ENCODE measurements at places on chromosomes 13 and 19.

DNA sequence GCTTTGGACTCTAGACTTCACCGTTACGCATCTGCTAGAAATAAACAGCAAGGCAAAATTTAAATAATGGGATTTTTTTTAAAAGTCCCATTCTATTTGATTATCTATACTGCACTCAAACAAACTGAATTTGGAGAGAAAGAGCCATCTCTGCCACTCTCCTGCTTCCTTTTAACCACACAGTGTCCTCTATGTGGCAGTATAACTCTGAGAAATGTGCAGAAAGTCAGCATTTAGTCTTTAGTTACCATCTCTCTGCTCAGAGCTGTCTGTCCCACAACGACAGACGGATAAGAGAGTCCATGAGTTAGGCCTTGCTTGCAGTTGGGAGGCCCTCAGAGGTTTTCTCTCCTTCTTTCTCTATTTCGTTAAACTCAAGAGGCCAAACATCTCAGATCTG is 21.2 kb downstream of the CCNA1 start:
- DNase-seq: peak; percentile 20

GRCh38 chr19:15871570-15871969 is 26.3 kb downstream of the CYP4F2 start:
- peak; percentile 13 for DNase-seq

- no peak for DNase-seq
Observed at GRCh38 chr19:50356691-50357177, 8.7 kb downstream of the NAPSA start.

DNA sequence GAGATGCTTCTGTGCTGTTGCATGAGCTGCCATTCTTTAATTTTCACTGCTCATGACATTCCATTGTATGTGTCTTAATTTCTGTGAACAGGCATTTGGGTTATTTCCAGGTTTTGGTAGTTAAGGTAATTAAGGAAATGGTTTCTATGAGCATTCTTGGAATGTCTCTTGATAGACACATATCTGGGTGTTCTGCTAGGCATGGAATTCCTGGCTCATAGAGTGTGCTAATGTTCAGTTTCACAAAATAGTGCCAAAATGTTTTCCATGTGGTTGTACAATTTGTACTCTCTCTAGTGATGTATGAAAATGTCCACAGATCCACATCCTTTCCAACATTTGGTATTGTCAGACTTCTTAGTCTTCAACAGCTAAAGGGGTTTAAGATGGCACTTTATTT is 680.9 kb upstream of the SGCG start:
- DNase-seq: no peak

DNA sequence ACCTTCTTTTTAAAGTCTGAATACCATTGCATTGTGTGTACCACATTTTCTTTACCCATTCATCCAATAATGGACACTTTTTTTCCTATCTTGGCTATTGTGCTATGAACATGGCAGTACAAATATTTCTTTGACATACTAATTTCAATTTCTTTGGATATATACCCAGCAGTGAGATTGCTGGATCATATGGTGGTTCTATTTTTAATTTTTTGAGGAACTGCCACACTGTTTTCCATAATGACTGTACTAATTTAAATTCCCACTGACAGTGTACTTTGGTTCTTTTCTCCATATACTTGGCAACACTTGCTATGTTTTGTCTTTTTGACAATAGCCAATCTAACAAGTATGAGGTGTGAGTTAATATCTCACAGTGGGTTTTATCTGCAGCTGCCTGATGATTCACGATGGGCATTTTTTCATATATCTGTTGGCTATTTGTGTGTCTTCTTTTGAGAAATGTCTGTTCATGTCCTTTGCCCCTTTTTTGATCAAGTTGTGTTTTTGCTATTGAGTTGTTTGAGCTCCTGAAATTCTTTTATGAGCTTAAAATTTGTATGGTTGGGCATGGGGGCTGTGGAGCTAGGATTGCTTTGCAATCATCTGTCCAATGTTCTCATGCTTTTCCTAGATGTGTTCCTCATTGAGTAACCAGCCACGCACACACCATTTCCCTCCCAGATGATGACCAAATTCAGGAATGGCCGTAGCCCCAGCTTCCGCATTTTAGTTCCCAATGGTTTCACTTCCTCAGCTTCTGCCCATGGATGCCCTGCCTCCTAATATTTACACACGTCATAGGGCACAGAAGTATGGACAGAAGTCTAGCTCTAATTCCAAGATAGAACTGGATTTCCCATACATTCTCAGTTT is 380.0 kb upstream of the SGCG start:
- DNase-seq: peak; percentile 10

GRCh38 chr19:40398417-40399131 is 8.6 kb upstream of the HIPK4 start:
- peak; percentile 85 for DNase-seq

DNA sequence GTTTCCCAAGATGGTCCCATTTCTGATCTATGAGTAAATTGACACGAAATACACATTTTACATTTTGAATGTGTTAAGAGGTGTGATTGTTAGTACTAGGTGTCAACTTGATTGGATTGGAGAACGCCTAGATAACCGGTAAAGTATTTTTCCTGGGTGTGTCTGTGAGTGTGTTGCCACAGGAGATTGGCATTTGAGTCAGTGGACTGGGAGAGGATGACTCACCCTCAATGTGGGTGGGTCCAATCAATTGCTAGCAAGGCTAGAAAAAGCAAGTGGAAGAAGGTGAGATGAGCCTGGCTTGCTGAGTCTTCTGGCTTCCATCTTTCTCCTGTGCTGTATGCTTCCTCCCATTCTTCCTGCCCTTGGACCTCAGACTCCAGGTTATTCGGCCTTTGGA is 960.7 kb upstream of the PCDH9 start:
- peak; percentile 29 for DNase-seq

DNA sequence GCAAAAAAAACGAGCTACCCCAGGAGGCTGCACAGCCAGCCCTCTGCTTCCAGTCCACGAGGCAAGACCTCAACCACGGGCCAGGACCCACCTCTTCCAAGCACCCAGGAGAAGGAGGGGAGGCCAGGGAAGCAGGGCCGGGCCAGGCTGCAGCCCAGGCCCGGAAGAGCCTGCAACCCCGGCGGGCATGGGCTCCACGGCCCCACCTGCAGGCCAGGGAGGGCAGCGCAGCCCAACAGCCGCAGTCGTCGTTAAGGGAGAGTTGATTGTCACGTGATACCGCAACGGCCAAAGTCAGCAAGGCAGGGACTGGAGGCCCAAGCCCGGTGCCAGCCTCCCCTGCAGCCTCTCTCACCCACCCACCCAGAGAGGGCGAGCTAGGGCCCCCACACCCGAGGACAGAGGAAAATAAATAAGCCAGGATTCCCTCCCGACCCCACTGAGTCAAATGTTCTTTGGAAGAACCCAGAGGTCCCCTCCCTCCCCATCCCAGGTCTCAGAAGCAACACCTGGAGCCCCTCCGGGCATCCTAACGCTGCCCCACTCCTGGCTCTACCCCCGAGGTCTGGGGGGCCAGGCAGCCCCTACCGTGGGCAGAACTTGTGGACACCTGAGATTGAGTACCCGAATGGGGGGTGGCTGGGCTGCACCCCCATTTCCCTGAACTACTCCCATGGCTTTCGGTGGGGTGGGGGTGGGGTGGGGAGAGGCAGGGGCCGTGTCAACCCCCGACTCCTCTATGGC is 5.2 kb upstream of the REXO1 start:
- DNase-seq: peak; percentile 91

DNA sequence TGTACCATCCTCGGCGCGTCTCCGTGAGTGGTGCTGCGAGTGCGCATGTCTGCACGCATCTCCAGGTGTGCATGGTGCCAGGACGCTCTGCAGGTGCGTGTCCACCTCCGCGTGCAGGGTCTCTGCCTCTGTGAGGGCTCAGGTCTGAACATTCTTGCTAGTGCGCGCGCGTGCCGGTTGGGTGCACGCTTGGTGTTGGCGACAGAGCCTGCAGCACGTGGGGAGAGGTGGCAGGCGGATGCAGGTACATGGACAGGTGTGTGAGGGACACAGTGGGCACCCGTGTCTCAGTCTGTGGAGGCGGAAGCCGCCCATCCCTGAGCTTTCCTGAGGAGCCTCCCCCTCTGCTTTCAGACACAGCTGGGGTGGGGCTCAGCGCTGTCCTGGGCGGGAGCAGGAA is 4.9 kb upstream of the OR10H2 start:
- no peak for DNase-seq

GRCh38 chr13:49669735-49670309 is 21.5 kb downstream of the EBPL start:
- DNase-seq: peak; percentile 74

DNA sequence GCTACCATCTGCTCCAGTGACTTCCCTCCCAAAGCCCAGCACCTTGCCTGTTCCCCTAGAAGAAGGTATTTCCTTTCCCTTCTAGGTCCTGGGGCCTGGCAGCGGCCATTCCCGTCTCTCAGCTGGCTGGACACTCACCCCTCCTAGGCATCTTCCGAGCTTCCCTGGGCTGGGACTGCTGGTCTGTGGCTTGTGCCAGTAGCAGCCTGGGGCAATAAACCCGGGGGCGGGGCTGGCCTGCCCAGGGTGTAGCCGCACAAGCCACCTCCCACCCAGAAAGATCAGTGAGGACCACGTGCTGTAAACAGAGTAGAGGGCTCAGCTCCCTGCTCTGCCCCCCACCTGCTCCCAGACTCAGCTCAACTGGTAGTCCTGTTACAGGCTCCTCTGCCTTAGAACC is 15.0 kb downstream of the LIPE start:
- peak; percentile 60 for DNase-seq

GRCh38 chr19:49271080-49271753 is 53.8 kb downstream of the SLC6A16 start:
- no peak for DNase-seq

DNA sequence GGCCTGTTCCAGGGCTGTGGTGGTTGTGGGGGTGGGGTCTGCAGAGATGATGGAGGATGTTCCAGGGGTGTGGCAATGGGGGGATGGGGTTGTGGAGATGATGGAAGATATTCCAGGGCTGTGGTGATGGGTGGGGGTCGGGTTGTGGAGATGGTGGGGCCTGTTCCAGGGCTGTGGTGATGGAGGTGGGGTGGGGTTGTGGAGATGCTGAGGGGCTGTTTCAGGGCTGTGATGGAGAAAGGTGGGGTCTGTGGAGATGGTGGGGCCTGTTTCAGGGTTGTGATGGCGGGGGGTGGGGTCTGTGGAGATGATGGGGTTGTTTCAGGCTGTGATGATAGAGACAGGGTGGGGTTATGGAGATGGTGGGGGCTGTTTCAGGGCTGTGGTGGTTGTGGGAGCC is 62.0 kb downstream of the TEX29 start:
- no peak for DNase-seq

DNA sequence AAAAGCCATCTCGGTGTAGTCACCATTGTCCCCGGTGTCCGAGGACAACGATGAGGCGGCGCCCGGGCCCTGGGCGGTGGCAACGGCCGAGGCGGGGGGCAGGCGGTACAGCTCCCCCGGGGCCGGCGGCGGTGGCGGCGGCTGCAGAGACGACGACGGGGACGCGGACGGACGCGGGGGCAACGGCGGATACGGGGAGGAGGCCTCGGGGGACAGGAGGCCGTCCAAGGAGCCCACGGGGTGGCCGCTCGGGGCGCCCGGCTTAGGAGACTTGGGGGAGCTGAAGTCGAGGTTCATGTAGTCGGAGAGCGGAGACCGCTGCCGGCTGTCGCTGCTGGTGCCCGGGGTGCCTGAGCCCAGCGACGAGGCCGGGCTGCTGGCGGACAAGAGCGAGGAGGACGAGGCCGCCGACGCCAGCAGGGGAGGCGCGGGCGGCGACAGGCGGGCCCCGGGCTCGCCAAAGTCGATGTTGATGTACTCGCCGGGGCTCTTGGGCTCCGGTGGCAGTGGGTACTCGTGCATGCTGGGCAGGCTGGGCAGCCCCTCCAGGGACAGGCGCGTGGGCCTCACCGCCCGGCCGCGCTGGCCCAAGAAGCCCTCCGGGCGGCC is 3.5 kb downstream of the IRS2 start:
- no peak for DNase-seq

DNA sequence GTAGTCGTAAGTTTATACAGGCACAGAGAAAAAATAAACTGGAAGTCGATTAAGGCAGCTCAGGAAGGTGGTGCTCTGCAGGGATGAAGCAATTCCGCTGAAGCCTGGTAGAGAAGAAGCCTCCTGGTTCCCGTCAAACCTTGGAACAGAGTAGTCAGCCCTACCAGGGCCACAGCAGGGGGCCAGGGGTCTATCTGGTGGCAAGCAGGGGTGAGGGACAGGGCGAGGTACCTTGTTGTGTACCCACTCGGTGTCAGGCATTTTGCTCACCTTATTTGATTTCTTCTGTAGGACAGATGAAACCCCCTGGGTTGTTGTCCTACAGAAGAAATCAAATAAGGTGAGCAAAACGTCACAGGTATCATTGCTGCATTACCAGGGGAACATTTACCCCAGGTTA is 70.6 kb downstream of the C13orf42 start:
- no peak for DNase-seq
